ENCODE measurements at places on chromosomes 12 and 14.

GRCh38 chr14:68018598-68018997, 199.0 kb downstream of the RAD51B start:
- no peak for DNase-seq

DNA sequence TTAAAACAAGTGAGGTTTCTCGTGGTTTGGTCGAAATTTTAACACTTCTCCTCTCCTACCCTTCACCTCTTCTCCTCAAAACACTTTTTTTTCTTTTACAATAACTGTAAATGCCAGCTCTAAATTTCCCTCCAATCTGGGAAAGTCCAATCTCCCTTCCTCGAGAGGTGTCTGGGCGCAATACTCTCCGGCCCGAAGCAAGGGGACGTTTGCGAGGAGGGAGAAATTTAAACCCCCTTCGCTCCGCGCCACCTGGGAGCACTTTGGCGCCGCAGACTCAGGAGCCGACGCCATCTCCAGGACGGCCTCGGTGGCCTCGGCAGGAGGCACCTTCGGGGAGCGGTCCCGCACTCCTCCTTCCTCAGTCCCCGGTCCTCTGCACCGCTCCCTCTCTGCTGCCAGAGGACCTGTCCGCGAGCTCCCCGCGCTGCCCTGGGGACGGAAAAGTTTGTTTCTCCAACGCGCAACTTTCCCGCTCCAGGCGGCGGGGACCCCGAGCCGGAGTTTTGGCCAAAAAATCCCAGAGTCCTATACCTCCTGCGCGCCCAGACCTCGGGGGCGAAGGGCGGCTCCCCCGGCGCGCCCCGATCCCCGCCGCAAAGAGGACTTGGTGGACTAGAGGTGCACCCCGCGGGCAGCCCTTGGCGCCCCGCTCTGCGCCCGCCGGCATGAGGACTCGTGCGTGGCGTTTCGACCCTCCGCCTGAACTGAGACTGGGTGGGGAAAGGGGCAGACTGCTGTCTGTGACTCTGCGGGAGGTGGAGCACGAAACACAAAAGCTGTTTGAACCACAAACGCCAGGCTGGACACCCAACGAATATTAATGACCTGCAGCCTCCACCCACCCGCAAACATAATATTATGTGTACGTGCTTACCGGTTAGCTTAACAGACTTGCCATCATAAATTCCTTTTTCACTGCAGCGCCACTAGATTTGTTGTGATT, 95.2 kb upstream of the HMGA2 start:
- no peak for DNase-seq

- no peak for DNase-seq
These were observed 751 bp upstream of the GPRC5A start for GRCh38 chr12:12890543-12891079.

- DNase-seq, result no peak
These were observed 38.0 kb upstream of the FOXN3 start for GRCh38 chr14:89454996-89455395.

DNA sequence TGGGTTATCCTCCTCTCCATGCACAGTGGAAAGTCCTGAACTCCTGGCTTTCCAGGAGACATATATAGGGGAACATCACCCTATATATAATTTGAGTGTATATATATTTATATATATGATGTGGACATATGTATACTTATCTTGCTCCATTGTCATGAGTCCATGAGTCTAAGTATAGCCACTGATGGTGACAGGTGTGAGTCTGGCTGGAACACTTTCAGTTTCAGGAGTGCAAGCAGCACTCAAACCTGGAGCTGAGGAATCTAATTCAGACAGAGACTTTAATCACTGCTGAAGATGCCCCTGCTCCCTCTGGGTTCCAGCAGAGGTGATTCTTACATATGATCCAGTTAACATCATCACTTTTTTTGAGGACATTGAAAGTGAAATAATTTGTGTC, 4.4 kb downstream of the SSTR1 start:
- no peak for DNase-seq

DNA sequence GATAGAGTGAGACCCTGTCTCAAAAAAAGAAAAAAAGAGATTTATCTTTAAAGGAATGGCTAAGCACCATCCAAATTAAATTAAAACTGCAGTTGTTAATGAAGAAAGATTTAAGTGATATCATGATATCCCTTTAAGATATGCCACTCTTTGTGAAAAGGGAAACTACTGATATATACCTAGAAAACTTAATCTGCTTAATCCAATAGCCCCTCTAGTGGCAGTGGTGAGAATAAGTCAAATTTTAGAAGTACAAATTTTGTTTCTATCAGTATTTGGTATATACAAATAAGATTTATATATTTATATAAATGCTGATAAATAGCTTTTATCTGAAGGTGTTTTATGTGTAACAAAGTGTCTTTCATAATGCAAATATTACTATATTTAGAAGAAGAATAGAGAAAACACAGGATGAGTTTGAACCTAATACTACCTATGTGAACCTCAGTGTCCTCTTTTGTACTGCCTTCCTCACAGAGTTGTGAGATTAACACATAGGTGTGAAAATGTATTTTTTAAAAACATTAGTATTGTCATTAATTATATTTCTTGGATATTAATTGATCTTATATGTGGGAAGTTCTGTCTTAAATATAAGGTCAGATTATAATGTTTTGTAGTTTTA, 51.4 kb upstream of the GARIN2 start:
- no peak for DNase-seq

GRCh38 chr14:92466059-92466458, 47.5 kb upstream of the RIN3 start:
- DNase-seq, result no peak

- peak; percentile 36 for DNase-seq
These were observed 43.1 kb downstream of the LLPH start for GRCh38 chr12:66087365-66087943.

GRCh38 chr14:89237921-89238529, 179.0 kb downstream of the FOXN3 start:
- DNase-seq, result no peak

GRCh38 chr12:131385313-131386166, 325.4 kb upstream of the SFSWAP start:
- no peak for DNase-seq

DNA sequence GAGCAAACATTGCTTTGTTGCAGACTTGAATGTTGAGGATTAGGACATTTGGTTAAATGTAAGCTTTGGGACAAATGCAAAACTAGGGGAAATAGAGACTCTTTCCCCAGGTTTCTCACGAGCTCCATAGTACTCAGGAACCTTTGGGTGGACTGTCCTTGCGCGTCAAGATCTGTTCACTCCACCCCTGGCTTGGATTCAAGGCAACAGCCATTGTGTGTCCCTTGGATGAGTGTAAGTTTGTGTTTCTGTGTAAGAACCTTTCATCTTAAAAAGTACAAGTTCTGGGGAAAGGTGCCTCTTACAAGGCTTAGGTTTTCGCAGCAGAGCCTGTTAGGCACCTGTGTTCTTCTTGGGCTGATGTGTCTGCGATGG, 3.7 kb downstream of the SUSD6 start:
- no peak for DNase-seq

DNA sequence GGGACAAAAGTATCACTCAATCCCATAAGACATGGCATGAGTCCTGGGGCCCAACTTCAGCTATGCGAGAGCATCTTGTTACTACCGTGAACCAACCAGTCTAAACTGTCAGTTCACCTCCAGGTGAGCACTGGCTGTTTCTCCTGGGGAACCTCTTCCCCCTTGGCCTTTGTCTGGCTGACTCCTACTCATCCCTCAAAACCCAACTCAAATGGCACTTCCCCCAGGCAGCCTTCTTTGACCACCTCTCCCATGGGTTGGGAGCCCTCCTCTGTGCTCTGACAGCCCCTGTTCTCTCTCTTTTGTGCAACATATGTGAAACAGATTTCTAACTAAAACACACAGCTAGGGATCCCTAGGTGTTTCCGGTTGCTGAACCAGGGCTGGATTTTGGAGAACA, 37.7 kb downstream of the FOXN4 start:
- no peak for DNase-seq

GRCh38 chr12:72134246-72135020, 137.7 kb upstream of the TRHDE start:
- DNase-seq, result no peak

DNA sequence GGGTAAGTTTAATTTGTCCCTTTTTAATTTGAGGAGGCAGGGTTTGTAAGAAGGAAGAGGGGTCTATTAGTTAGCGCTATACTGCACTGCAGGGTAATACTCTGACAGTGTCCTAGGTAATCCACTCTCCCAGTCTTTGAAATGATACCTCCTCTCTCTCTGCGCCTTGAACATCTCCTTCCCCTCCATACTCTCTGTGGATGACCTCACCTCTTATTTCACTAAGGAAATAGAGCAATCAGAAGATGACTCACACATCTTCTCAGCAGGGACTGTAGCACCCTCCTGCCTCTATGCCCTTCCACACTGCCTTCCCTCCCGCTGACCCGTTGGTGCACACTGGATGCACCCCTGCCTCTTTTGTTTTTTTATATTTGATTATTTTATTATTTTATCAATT, 94.2 kb downstream of the GRIP1 start:
- no peak for DNase-seq

DNA sequence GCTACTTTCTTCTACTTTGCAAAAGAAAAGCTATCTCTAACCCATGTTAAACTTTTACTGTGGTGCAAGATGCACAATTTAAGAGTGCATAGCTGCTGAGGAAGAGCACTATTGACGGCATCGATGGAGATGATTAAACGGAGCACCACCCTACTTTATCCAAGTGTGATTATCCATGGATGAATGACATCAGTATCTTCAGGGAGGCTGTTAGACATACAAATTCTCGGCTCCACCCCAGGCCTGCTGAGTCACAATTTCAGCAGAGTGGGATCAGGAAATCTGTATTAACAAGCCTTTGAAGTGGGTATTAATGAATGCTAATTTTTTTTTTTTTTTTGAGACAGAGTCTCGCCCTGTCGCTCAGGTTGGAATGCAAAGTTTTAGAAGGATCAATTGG, 16.2 kb downstream of the SLC2A14 start:
- no peak for DNase-seq

- DNase-seq, result no peak
These were observed 24.6 kb downstream of the DICER1 start for GRCh38 chr14:95132760-95133159.

GRCh38 chr12:68400226-68400829, 68.2 kb upstream of the MDM1 start:
- DNase-seq, result no peak

DNA sequence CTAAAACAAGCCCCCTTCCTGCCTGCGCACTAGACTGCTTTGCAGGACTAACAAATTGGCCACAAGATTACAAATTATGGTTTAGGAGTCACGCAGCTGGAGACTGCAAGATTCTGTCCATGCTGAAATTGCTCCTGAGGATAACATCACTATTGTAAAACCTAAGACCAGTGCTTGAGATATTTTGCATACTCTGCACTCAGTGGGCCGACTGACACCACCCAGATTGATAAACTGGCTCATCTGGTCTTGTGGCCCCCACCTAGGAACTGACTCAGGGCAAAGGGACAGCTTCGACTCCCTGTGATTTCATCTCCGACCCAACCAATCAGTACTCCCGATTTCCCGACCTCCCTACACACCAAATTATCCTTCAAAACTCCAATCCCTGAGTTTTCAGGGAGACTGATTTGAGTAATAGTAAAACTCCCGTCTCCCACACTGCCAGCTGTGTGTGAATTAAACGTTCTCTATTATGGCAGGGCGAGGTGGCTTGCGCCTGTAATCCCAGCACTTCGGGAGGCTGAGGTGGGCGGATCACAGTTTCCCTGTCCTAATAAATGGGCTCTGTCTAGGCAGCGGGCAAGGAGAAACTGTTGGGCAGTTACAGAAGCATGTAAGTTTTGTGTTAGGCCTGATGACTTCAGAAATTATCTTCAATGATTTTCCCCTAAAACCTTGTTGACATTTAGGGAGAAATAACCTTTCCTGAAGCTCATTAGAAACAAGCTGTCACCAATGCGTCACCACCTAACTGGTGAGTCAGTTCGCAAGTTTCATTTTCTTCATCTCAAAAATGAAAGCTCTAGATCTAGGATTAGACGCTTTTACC, 5.3 kb upstream of the UBC start:
- no peak for DNase-seq

DNA sequence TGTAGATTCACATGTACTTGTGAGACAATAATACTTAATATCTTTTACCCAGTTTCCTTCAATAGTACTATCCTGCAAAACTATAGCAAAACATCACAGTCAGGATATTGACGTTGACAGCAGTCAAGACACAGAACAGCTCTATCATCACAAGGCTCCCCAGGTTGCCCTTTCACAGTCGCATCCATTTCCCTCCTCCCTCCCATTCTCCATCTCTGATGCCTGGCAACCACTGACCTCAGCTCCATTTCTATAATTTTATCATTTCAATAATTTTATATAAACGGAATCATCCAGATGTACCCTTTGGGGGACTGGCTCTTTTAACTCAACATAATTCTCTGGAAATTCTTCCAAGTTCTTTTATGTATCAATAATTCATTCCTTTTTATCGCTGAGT, 81.5 kb downstream of the PLXNC1 start:
- DNase-seq, result no peak

- DNase-seq, result no peak
These were observed 879 bp downstream of the GDF3 start for GRCh38 chr12:7694556-7695236.

- DNase-seq, result no peak
These were observed 11.3 kb upstream of the NUDT4 start for GRCh38 chr12:93366422-93366821.

GRCh38 chr12:5481645-5482044, 49.7 kb downstream of the NTF3 start:
- DNase-seq, result no peak

DNA sequence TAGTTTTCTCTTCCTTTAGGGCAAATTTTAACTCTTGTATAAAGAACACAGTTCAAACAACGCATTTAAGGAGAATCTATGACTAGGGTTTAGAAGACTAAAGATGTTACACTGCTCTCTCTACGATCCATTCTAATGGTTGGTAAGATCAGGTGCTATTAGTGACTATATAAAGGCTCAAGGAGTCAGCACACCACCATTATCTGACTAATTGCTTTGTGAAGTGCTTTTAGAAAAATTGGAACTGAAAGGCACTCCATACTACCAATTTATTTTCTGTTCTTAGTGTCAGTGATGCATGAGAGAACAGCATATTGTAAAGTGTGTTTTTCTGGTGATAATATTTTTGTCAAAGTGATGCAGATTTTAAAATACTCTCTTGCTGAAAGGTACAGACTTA, 136.8 kb downstream of the SYT1 start:
- DNase-seq, result no peak

- no peak for DNase-seq
These were observed 5.4 kb upstream of the EML5 start for GRCh38 chr14:88798156-88798555.

DNA sequence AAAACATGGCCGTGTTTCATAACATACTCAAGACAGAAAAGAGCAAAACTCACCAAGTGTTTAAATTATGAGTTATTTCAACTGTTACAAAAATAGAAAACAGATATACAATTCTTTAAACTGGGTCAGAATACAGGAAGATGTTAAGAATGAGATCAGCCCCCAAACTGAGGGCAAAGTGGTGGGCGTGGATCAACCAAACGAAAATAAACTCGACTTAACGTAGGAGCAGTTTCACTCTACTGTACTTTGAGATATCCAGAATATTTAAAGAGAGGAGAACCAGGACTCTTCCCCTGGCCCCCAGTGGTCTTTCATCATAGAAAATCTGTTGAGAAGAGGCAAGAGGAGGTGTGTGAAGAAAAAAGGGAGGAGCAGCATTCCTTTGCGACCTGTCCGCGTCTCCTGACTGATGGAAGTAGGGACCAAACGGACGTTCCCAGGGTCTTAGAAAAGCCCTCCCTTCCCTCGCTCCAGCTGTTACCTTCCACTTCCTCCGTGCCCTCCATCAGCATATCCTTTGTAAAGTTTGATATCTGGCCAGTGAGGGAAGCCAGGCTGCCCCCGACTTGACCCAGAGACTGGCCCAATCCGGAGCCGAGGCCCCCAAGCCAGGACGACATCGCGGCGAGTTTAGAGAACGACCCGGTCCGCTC, 668 bp downstream of the TRIP11 start:
- peak; percentile 10 for DNase-seq

GRCh38 chr12:92079054-92079385, 66.6 kb downstream of the BTG1 start:
- no peak for DNase-seq
